NCI-H2081 (cell line): ENCODE measurements at places on chromosomes 7 and 10.

DNA sequence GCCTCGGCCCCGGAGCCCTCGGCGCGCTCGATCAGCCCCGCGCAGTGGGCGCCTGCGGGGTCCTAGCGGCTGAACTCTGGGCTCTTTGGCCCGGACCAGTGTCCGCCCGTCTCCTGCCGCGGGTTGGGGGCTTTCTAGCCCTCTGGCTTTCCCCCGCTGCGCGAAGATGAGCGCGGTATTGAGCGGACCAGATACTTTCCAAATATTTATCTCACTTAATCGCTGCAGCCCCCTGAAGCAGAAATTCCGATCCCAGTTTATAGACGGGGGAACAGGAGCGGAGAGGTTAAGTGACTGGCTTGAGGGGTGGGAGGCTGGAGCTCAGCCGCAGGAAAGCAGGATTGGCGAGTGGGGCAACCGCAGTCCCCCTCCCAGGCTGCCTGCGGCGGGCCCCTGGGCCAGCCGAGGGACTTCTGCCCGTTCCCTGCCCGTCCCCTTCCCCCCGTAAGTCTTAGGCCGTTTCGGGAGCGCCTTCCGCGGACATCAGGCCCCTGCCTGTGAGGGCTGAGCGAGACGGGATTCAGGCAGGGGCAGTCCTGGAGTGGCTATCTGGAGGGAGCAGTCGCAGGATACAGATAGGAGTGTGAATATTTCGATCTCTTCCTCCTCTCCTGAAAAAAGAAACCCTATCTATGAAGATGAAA lies 565 bp downstream of the STRIP2 start:
- DNase-seq: peak; percentile 28

DNA sequence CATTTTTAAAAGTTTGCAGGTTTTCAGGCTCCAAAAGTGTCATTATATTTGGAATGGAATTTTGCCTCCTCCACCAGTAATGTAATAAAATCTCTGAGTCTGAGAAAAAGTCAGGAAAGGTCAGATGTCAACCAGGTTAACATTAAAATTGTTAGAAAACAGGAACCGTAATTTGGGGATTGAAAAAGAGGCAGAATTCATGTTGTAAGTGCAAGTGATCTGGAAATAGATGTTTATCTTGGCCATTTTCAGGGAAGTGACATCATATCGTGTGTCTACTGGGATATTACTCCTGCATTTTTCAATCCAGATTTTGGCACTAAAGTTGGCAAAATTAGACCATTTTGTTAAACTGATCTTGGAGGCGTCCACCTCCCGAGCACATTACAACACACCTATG lies 428.5 kb upstream of the MGMT start:
- DNase-seq: no peak

GRCh38 chr7:31955021-31955420 lies 115.2 kb downstream of the PDE1C start:
- no peak for DNase-seq

- DNase-seq: no peak
Observed at GRCh38 chr10:102702742-102703141, 11.5 kb downstream of the ARL3 start.

GRCh38 chr7:101303102-101303701 lies 18.4 kb downstream of the IFT22 start:
- DNase-seq: no peak

DNA sequence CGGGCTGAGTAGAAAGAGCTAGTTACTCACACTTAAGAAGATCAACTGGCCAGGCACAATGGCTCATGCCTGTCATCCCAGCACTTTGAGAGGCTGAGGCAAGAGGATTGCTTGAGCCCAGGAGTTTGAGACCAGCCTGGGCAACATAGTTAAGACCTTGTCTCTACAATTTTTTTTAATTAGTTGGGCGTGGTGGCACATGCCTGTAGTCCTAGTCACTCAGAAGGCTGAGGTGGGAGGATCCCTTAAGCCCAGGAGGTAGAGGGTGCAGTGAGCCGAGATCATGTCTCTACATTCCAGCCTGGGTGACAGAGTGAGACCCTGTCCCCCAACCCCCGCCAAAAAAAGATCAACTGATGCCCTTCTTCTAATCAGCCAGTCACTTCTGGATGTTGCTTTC lies 74.6 kb upstream of the ATP6V0A4 start:
- DNase-seq: no peak

DNA sequence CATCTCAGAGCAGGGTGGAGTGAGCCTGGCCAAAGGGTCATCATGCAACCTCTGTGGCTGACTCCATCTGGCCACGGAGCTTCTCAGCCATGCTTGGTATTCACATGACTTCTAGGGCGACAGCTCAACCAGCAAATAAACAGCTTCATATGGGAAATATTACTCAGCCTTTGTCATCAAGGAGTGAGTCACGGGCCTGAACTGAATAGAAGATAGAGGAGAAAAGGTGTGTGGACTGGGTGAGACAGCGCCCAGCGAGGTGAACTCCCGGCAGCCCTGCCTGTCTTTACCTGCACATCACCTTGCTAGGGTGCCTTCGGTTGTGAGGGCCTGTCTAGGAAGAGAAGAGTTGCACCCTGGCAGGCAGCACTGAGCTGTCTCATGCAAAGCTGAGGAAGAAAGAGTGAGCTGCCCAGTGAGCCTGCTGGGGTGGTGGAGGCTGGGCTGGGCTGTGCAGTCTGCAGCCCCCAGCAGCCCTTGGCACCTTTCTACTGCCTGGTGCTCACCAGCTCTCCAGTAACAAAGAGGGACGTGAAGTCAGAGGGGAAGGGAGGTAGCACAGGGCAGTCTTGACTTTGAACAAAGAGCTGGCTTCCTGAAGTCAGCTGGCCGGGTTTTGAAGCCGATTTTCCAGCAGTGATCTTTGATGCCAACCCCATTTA lies 114.2 kb downstream of the EGFR start:
- DNase-seq: no peak

- DNase-seq: no peak
Observed at GRCh38 chr10:13392701-13393100, 44.6 kb upstream of the SEPHS1 start.

DNA sequence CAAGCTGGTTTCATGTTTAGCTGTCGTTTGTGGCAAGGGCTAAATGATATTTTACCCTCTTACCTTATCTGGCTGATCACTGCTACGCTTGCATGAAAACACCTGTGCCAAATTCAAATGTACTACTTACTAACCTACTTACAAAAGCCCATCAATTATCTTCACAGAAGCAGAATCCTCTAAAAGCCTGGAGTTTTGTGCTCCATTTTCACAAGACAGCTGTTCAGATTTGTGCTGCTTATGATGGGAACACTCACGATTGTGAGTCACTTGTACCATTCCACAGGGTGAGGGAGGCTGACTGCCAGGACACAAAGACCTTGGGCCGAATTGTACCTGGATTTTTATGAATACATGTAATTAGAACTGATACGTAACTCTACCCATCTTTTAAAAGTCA lies 245.0 kb upstream of the NPY start:
- no peak for DNase-seq

DNA sequence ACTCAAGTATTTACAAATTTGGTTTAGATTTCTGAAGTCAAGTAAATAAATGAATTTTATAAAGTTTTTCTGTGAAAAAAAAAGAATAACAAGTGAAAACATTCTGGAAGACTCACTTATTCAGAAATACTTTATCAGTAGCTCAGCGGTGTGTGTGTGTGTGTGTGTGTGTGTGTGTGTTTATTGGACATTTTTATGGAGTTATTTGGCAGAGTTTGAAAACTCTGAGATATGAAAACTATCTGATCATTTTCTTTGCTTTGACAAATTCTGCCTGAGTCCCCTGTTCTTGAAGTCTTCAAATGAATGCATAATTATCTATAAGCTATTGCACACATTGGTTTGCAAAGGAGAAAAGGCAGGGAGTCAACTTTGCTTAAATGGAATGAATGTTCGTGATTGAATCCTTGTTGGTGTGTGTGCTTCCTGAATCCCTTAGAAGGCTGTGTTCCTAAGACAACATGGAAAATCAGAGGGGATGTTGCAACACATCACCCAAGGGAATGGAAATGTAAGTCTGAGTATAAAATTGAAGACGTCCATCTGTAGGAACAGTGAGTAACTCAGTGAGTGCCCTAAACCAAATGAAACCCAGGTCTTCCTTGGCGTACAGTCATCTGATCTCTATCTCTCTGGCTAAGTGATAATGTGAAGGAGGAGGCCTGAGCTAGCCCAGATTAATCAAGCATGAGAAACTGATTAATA lies 160.9 kb downstream of the REEP3 start:
- DNase-seq: no peak

DNA sequence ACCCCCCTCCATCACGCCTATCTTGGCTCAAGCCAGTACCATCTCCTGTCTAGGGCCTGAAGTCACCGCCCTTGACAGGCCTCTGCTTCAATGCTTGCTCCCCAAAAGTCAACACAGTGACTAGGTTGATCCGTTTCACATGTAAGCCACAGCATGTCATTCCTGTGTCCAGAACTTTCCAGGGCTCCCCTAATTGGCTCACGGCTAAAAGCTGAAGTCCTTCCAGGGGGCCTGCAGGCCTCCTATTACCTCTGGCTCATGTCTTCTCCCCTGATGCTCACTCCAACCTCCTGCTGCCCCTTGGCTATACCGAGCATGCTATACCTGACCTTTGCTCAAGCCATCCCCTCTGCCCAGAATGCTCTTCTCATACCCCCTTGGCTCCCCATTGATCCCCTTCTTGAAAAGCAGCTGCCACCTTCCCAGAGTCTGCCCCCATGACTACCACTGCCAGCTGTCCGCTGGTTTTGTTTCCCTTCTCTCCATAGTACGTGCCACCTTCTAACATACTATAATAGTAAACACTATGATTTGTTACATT lies 39.1 kb downstream of the CPXM2 start:
- no peak for DNase-seq

DNA sequence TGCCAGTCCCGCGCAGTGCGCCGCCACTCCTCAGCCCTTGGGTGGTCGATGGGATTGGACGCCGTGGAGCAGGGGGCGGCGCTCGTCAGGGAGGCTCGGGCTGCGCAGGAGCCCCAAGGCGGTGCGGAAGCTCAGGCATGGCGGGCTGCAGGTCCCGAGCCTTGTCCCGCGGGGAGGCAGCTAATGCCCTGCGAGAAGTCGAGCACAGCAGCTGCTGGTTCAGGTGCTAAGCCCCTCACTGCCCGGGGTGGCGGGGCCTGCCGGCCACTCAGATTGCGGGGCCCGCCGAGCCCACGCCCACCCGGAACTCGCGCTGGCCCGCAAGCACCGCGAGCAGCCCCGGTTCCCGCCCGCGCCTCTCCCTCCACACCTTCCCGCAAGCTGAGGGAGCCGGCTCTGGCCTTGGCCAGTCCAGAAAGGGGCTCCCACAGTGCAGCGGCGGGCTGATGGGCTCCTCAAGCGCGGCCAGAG lies 14.4 kb upstream of the WASL start:
- no peak for DNase-seq

DNA sequence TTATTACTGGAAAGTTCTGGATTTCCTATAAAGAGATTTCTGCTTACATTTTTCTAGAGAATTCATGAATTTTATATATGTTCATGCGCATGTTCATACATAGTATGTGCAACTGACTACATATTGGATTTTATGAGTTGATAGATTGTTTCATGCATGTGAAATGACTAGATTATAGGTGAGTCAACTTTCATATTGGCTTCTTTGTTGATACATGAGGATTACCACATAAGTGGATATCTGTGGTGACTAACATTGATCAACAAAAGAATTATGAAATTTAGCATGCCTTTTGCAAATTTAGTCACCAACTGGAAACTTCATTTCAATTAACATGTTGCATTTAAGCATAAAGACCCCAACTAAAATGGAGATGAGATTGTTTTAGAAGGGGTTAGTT lies 99.0 kb downstream of the GNAT3 start:
- no peak for DNase-seq

- peak; percentile 0 for DNase-seq
Observed at GRCh38 chr10:111756217-111757061, 427.1 kb downstream of the GPAM start.
